NCI-H1436 (cell line): ENCODE measurements at places on chromosomes 12 and 14.

GRCh38 chr14:56715938-56716337 lies 94.3 kb downstream of the OTX2 start:
- DNase-seq = no peak

GRCh38 chr12:107560165-107560898 lies 125.3 kb upstream of the PWP1 start:
- DNase-seq = no peak

DNA sequence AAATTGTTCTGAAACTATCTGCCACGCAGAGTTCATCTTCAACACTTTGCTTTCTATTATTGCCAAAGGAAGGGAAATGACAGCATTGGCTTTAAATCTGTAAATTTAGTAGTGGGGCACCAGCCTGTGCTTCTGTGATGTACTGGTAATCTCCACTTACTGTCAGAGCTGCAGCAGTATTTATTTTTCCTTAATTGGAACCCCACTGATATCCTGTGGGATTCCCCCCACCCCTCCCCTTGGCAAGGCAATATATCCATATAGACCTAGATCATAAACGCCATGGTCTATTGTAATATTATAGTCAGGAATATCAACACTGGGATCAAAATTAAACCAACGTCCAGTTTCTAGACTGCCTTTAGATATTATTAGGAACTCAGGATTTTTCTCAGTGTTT lies 96.7 kb downstream of the RMST start:
- no peak for DNase-seq

- DNase-seq = no peak
These were observed 35.1 kb upstream of the KCNH3 start for GRCh38 chr12:49503674-49504180.

DNA sequence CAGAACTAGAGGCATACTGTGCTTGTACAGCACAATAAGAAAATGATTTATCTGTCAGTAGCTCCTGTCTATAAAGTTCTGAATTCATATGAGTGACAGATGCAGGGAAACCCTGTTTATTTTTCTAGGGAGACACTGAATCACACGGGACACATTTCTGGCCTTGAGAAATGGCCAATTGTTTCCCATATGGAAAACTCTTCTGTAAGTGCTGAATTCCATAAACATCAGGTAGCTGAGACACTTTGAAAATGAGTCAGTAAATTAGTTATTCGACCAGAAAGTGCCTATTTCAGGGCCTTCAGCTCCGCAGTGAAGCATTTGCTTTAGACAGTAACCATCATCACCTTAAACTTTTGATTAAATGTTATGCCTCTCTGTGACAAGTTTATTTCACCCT lies 184.4 kb downstream of the TMEM132D start:
- DNase-seq = no peak

GRCh38 chr12:81231574-81232368 lies 153.9 kb downstream of the ACSS3 start:
- no peak for DNase-seq

GRCh38 chr14:88955455-88955854 lies 131.0 kb downstream of the TTC8 start:
- DNase-seq = no peak

DNA sequence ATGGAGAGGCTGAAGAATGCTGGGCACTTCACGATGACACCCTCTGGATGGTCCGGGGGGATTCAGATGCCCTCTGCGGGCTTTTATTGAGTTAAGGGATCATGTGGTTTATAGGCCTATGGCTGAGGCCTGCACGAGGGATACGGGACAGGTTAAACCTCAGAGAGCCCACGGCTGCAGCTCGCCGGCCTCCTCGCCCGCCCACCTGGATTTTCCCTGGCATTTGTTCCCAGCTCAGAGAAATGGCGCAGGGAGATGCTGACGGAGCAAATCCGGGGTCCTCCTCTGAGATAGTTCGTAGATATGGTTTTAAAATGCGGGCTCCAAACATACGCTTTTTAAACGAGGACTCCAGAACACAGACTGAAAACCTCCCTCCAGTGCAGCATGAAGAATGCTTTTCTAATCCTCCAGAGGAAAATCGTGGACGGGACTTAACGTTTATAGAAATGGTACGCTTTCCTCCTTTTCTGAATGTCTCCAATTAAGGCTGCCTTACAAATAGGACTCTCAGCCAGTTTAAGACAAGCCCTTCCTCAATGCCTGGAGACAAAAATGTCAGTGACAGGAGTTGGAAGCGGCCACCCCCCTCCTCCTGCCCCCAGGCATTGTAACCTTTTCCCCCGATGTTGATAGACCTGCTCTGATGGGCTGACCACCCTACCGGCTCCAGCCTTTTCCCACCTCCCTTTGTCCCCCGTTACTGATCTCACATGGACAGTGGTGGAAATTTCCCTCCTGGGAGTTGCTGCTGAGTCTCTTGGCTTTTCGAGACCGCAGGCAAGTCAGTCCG lies 16.6 kb downstream of the CCND2 start:
- DNase-seq = no peak

DNA sequence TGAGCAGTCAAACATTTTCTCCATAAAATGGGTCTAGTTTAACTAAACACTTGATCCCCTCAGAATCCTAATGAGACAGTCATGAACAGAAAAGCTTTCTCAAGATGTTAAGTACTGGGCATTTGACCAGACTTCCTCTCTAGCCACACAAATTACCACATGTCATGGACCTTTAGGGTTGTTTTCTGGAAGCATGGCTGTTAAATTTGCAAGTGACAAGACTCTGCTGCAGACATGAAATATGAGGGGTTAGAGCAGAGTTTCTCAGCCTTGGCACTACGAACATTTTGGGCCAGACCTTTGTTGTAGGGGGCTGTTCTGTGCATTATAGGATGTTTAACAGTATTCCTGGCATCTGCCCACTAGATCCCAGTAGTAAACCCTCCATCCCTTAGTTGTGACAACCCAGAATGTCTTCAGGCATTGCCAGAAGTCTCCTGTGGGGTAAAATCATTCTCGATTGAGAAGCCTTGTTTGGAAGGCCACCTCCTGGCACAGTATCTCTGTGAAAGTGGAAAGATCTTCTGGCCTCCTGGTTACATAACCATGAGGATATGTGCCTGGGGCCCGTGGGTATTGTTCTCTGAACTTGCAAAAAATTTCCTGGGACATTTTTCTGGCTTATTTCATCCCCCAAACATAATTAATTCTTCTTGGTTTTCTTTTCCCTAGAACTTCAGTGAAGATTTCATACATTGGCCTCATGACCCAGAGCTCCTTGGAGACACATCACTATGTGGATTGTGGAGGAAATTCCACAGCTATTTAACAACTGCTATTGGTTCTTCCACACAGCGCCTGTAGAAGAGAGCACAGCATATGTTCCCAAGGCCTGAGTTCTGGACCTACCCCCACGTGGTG lies 4.3 kb downstream of the TMEM106C start:
- no peak for DNase-seq

GRCh38 chr14:65803885-65804284 lies 391.4 kb downstream of the FUT8 start:
- DNase-seq = no peak

DNA sequence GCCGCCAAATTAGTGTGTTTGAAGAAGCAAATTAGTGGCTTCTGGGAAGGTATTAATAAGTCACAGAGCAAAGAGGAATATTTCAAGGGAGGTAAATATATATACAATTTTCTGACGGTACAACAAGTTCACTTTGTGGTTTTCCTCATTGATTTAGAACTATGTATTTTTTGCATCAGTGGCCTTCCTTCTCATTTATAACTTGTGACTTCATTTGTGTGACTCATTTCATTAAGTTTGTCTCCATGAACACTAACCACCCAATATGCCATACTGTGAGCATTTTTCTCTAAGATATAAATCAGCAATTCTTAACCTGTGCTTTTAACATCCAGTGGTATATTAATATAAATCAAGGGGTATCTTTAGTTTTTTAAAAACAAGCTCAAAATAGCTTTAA lies 29.3 kb upstream of the ARHGAP5 start:
- DNase-seq = no peak

DNA sequence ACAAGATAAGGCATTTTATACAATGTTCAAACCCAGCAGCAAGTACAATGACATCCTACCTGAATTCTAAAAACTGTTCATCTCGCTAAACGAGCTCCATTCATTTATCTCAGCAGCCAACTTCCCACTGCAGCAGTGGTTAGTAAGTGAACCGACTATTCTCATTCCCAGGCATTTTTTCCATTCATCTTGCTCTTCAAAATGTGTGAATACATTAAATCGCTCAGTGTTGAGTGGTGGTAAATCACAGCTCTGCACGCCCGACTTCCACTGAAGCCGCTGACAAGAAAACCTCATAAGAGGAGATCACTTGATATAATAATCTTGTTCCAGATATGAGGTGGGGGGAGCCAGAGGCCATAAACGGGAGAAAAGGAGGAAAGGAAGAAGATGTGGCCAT lies 746.2 kb upstream of the USP15 start:
- no peak for DNase-seq

GRCh38 chr12:106112145-106112821 lies 26.5 kb downstream of the NUAK1 start:
- no peak for DNase-seq

- DNase-seq = no peak
These were observed 401.4 kb downstream of the ZFP36L1 start for GRCh38 chr14:68391311-68392014.

DNA sequence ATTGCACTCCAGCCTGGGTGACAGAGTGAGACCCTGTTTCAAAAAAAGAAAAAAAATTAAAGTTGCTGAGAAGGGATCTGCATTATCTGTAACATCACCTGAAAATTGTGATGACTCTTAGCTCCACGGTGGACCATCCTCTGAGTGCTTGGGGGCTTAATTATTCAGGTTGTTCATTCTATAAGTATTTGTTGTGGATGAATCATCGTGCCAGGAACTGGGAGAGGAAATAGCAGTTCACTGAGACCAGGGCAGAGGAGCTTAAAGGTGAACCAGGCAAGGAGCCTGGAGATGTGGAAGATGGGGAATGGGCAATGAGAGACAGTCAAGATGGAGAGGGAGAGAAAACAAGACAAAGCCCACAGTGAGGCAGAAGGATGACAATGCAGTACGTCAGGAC lies 25.5 kb upstream of the GSC start:
- no peak for DNase-seq

GRCh38 chr12:76636121-76636692 lies 76.6 kb upstream of the OSBPL8 start:
- DNase-seq = no peak

GRCh38 chr14:30648471-30648870 lies 26.4 kb downstream of the SCFD1 start:
- DNase-seq = no peak

DNA sequence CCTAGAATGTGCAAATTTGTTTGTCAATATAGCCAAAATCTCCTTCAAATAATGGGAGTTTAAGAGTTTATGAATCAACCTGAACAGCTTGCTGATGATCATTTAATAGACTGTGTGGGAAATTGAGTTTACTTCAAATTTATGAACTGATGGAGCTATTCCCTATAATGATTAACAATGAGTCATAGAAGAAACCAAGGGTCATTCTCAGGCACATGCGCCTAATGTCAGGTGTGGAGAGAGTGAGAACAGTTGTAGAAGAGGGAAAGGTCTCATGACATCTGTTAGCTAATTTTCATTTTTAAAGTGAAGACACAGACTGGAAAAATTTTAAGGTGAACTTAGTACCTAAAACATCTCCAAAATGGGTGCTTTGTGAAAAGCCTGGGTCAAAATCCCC lies 191.8 kb downstream of the BMP4 start:
- no peak for DNase-seq

DNA sequence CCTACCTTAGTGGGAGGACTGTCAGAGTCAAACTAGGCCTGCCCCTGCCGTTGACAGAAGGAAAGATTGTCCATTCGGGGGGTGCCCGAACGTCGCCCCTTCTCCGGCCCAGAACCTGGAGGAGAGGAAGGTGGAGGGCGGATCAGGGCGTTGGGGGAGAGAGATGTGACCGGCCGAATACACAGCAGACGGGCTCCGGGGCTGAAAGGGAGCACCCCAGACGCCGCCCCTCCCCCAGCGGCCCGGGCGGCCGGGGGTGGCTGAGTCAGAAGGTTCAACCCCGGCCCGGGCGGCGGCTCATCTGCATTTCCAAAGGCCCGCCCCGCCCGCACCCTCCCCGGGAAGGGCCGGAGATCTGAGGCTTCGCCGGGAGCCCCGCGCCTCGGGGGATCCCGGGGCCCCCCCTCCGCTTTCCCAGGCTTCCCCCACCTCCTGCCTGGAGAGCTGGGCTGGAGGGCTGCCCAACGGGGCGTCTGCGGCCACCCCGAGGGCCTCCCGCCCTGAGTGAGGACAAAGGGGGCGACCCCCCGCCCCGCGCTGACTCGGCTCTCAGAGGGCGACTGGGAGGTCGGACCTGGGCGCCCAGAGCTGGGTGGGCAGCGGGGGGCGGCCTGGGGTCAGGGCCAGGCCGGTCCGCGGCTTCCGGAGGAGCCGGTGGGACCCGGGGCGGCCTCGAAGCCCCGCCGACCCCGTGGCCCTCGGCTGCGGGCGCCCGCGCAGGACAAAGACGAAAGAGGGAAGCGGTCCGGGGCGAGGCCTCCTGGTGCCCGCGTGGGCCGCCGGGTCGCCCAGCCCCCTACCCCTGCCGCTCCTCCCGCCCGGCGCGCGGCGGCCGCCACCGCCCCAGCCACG lies 3.7 kb upstream of the SETD1B start:
- DNase-seq = peak; percentile 56

- DNase-seq = no peak
These were observed 12.6 kb upstream of the RFLNA start for GRCh38 chr12:124282287-124282686.

DNA sequence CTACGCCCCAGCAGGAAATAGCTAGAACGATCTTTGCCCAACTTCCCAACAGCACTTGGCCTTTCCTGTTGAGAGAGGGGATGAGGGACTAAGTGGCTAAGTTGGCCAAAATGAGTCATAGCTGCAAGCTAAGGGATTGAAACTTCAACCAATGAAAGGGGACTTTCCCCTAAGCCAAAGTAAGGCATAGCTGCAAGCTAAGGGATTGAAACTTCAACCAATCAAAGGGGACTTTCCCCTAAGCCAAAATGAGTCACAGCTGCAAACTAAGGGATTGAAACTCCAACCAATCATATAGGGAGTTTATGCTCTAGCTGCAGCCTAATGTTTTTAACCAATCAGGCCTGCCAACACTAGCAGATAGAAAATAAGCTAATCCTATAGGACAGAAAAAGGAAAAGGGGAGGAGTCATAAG lies 100.5 kb upstream of the SSTR1 start:
- DNase-seq = no peak

DNA sequence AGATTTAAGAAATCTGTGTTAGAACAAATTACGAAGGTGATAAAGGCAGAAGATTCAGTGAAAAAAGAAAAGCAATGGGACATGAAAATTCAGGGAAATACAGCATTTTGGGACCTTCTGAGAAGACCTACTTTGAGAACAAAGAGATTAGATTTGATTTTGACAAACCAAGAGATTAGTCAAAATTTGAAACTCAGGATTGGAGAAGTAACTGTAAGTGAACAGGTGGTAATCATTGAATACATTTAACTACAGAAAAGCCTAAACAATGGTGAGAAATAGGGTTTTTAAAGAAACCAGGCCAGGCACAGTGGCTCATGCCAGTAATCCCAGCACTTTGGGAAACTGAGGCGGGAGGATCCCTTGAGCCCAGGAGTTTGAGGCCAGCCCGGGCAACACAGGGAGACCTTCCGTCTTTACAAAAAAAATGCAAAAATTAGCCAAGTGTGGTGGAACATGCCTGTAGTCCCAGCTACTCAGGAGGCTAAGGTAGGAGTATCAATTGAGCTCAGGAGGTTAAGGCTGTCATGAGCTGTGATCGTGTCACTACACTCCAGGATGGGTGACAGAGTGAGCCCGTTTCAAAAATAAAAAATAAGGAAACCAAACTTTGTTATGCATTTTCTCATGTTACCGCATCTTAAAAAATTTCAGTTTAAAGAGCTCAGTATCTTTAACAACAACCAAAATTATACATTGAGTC lies 8.9 kb upstream of the SAV1 start:
- DNase-seq = no peak

GRCh38 chr12:107328442-107329133 lies 235.2 kb upstream of the CRY1 start:
- no peak for DNase-seq
